ENCODE measurements at places on chromosomes 1 and 21.

GRCh38 chr1:78224246-78224785, 178.6 kb downstream of the GIPC2 start:
- DNase-seq: no peak

- no peak for DNase-seq
Observed at GRCh38 chr1:41649396-41650027, 165.0 kb upstream of the EDN2 start.

- DNase-seq: peak; percentile 35
Observed at GRCh38 chr1:94335950-94336349, 82.2 kb upstream of the ABCD3 start.

- DNase-seq: no peak
Observed at GRCh38 chr1:150706091-150706490, 9.1 kb upstream of the GOLPH3L start.

GRCh38 chr1:27941671-27942540, 7.1 kb downstream of the SMPDL3B start:
- no peak for DNase-seq

GRCh38 chr1:164475834-164476233, 83.2 kb upstream of the PBX1 start:
- DNase-seq: no peak

DNA sequence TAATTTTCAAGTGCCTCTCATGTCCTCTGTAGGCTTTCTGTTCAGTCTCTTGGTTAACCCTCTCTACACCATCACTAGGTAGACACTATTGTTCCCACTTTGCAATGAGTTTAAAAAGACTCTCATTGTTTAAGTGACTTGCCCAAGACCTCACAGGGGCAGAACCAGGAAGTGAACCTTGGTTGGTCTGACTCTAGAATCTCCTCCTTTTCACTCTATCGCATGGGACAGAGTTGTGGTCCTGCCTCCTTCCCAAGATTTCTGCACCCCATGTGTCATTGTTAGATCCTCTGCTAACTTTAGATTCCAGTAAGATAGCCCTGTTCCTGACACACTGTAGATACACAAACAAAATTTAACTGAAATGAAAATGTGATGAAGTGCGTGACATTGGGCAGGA, 481.7 kb upstream of the USP24 start:
- no peak for DNase-seq

GRCh38 chr1:10208537-10208936, 1.8 kb upstream of the KIF1B start:
- DNase-seq: no peak

DNA sequence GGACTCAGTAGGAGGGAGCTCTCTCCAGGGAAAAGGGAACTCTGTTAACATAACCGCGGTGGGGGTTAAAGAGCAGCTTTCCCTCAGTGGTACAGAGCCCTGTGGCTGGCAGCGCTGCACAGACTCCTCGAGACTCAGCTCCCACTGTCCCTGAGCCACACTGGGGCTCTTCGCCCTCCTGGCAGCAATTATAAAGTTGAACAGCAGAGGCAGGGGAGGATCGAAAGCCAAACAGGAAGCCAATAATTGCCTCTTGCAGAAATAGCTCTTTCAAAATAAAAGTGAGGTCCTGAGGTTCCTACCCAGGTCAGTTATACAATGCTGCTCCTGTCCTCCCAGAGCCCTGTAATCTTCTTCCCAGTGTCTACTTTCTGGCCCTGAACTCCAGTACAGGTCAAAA, 77.0 kb downstream of the FAM78B start:
- DNase-seq: peak; percentile 38

GRCh38 chr1:179779645-179780272, 36.7 kb downstream of the FAM163A start:
- DNase-seq: no peak

GRCh38 chr1:199151634-199152425, 513.0 kb downstream of the PTPRC start:
- DNase-seq: peak; percentile 8

- DNase-seq: no peak
Observed at GRCh38 chr1:17973694-17974093, 133.9 kb upstream of the IGSF21 start.

DNA sequence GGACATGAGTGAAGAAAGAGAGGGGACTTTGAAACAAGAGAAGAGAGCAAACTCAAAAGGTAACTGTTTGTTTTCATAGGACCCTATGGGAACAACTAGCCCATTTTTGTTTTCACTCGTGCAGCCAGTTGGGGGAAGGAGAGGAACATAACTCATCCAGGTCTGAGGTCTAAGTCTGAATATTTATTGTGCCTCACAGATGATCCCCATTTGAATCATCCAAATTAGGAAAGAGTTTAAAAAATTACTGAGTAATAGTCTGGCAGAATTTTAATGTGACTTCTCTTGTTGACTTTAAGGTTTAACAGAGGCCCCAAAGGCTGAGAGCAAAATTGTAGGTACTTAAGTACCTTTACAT, 10.4 kb upstream of the TSPAN2 start:
- no peak for DNase-seq

- no peak for DNase-seq
Observed at GRCh38 chr1:176626572-176627061, 163.6 kb downstream of the PAPPA2 start.

- DNase-seq: no peak
Observed at GRCh38 chr1:109826930-109827349, 63.2 kb upstream of the EPS8L3 start.

DNA sequence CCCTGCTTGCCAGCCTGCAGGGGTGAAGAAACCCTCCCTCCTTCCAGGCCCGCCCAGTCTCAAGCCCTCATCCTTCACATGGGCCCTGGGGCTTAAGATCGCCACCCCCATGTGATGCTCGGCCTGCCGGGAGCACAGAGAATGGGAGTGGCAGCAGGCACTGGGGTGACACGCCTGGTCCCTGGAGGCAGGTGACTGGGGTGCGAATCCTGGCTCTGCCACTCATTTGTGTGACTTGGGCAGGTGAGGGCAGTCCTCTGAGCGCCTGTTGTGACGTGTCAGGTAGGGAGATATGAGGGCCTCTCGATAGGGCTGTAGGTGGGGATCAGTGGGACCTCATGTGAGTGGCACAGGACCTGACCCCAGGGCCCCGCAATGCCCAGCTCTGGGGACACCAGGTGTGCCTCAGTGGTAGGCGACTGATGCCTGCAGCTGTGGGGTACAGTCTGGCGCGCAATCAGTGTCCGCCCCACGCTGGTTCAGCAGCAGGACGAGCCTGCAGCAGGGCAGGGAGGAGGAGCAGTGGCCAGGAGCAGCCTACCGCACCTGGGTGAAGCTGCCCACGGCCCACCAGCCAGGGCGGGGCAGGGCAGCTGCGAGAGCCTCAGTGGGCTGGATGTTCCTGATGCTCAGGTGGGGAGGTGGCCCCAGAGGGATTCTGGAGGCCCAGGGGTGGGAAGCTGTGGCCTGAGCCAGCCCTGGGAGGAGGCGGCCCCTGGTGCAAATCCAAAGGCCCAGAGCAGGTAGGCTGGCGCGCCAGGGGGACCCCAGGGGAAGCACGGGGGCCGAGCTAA, 6.2 kb downstream of the SH2D5 start:
- DNase-seq: no peak

DNA sequence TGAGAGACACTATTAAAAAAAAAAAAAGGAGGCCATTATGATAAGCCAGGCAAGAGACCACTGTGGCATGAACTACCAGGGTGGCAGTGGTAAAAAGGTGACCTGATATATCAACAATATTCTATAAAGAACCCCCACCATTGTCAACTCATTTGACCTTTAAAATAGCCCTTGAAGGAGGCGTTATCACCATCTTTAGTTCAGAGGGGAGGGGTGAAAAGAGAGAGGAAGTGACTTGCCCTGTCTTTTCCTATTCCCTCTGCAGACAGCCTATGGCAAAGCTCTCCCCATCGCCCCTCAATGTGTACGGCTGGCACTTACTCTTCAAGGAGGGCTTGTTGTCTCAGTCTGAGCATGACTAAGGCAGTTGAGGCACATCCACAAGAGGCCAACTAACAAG, 11.7 kb upstream of the SLFNL1 start:
- no peak for DNase-seq

- no peak for DNase-seq
Observed at GRCh38 chr1:55040083-55040932, 960 bp downstream of the PCSK9 start.

DNA sequence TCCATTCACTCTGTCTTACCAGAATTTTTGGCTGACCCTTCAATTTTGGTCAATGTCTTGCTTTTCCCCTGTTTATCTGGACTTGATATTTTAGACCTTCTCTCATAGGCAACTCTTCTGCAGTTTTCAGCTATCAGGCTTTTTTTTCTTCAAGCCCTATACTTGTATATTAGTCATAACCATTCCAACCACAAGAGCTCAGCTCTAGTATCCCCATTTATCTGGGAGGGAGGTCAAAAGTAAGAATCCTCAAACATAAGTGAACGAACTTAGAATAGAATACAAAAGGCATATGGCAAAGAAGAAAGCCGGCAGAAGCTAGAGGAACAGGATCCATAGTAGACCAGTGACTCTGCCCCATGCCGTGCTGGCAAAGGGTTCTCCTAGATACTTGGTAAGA, 45.9 kb upstream of the TNFSF4 start:
- no peak for DNase-seq

DNA sequence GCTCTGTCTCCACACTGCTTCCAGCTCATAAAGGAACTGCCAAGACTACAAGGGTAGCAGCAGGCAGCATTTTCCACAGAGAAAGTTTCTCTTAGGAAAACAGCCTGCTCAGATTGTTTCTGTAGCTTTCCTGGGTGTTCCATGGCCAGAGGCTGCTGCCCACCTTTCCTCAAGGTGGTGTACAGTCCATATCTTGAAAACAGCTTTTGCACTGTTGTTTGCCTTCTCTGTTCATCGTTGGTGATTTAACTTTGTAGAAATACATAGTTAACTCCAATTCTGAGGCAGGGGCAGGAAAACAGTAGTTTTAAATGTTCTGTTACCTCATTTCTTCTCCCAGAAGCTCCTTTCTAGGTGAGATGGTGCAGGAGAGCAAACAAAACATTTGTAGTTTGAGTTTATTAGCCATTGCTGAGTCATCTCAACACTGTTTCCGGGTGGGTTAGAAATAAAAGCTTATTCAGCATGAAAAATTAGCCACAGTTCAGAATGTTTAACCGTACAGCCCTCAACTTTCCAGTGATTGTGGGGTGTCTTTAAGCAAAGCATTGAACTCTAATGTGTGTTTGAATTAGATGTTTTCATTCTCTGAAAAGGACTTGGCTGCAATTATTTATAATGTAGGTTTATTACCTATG, 41.7 kb downstream of the DIP2A start:
- peak; percentile 40 for DNase-seq

DNA sequence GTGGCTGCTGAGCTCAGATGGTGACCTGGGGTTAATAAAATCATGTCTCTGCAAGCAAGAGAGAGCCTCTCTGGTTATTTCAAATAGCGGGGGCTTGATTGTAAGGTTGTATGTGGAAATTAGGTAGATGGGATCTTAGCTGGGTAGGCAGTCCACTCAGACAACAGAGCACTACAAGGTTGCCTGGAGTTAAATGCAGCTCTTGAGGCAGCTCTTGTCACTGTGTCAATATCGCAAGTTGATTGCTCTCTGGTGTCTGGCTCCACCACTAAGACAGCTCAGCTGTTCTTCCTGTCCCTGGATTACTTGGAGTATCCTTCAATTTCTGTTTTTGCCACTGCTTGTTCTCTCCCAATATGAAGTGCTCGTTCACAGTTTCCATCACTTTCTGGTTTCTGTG, 93.8 kb downstream of the C21orf91 start:
- no peak for DNase-seq

GRCh38 chr1:227234998-227235405, 83.3 kb downstream of the CDC42BPA start:
- DNase-seq: peak; percentile 21

GRCh38 chr1:209618756-209619420, 33.3 kb downstream of the LAMB3 start:
- DNase-seq: no peak

DNA sequence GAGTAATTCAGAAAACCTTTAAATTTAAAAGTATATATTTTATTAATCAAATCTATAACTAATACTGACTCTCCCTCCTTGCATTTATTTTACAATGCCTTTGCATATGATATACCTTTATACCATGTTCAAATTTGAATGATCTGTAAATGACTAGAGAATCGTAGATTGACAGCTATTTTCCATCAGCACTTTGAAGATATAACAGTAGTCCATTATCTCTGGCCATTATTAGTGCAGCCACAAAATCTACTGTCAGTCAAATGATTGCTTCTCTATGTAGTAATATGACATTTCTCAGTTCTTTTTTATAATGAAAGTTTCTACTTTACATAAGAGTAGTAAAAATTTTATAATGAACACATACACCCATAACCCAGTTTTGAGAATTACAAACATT, 1054.8 kb upstream of the B3GALT2 start:
- no peak for DNase-seq

DNA sequence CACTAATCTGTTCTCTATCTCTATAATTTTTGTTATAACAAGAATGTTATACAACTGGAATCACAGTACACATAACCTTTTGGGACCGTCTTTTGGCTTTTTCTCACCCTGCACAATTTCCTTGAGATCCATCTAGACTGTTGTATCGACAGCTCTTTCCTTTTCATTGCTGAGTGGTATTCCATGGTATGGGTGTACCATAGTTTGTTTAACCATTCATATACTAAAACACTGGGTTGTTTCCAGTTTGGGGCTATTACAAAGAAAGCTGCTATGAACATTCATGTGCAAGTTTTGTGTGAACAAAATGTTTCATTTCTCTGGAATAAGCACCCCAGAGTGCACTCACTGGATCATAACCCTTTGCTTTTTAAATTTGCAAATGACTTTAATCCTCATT, 15.4 kb upstream of the HCRTR1 start:
- no peak for DNase-seq

- no peak for DNase-seq
Observed at GRCh38 chr1:165306543-165307434, 49.7 kb downstream of the LMX1A start.

DNA sequence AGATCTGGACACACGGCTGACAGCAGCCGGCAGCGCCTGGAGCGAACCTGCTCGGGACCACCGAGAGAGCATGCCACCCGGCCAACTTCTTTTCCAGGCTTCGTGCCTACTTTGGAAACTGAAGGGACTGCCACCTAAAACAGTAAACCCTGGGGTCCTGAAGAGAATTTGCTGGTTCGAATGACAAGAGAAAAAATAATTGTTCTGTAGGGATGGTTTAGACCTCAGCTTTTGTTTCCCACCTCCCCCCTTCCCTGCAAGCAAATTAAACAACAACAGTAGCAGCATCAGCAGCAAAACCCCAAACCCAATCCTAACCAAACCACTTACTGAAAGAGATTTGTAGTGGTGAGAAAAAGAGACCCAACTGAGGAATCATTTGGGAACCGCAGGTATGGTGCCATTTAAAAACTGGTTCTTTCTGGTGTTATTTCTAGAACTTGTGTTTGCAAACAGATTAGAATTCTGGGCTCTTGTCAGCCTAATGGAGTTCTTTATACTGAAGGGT, 105.6 kb downstream of the LEPR start:
- no peak for DNase-seq

Data from GM10248 (cell line).